Colonic mucosa (tissue), 4 donors: ENCODE measurements at places on chromosomes 1 and 21.

- DNase-seq = peak; percentile 39
Observed at GRCh38 chr1:90717665-90718410, 736 bp upstream of the BARHL2 start.

DNA sequence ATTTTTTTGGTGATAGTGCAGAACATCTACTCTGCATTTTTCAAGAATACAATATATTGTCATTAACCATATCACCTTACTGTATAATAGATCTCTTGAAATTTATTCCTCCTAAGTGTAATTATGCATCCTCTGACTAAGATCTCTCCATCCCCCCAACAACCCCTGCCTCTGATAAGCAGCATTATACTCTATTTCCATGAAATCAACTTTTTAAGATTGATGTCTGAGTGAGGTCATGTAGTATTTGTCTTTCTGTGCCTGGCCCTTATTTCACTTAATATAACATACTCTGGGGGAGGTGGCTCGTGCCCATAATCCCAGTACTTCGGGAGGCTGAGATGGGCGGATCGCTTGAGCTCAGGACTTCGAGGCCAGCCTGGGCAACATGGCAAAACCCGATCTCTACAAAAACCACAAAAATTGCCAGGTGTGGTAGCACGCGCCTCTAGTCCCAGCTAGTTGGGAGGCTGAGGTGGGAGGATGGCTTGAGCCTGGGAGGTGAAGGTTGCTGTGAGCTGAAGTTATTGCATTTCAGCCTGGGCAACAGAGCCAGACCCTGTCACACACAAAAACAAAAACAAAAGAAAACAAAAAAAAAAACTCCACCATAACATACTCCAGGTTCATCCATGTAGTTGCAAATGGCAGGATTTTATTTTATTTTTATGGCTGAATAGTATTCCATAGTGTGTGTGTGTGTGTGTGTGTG is 5.7 kb downstream of the ACOT11 start:
- no peak for DNase-seq

DNA sequence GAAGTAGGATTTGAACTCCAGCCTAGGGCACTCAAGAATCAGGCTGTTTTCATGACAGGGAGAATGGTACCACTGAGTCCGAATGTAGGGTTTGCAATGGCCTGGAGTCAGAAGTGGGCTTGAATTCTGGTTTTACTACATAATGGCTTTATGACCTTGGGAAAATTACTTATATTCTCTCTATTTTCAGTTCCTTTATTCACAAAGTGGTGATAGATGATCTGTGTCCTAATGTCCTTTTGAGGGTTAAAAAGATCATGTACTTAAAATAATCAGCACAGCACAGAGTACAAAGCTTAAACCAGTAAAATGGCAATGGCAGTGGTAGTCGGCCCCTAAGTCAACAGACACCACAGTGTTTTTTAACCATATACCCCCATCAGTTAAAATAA is 63.7 kb upstream of the HOOK1 start:
- no peak for DNase-seq

DNA sequence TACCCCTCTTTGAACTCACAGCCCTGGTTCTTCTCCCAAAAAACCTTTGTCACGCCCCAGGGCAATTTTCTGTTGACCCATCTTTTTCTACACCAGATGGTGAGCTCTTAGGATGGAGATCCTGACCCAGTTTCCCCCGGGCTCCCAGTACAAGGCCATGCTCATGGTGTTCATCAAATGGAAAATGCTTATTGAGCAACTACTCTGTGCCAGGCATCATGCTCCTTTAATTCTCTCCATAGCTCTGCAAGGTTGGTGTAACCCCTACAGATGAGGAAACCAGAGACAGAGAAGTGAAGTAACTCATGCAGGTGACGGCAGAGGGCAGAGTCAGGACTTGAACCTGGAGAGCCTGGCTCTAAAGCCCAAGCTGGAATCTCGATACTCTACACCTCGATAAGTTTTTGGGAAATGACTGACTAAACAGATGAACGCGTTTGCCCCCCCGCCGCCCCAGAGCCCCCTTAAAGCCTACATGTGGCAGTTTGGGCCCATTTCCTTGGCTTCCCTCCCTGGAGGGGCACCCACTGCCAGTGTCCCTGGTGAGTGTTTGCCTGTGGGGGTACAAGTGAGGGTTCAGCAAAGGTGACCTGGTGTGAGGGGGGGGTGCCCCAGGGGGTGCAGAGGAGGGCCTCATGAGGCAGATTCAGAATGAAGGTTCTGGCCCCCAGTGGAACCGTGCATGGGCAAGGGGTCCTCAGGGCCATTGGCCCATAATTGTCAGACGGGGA is 30.2 kb upstream of the RUNX3 start:
- no peak for DNase-seq

- DNase-seq = no peak
Observed at GRCh38 chr1:163672976-163673758, 351.4 kb downstream of the NUF2 start.

DNA sequence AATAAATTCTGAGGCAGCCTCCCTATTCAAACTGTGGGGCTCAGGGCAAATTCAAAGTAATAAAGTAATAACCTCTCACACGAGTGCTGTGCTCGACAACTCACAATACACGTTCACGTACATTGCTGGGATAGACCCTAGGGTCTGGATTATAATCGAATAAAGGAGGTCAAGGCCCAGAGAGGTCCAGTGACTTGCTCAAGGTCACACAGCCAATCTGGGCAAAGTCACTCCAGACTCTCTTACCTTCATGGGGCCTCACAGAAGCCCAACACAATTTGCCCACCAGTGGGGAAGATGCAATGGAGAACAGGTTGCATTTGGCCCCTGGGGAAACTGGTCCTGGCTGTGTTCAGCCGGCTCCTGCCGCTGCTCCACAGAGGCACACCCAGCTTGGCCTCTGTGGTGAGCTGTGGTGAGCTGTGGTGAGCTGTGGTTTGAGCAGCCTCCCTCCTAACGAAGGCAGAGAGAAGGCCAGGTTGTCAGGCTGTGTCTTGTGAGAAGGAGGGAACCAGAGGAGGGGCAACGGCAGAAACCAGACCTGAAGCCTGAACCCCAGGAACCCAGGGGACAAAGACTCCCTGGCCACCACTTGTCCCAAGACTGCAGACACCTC is 35.1 kb downstream of the NUAK2 start:
- DNase-seq = no peak

DNA sequence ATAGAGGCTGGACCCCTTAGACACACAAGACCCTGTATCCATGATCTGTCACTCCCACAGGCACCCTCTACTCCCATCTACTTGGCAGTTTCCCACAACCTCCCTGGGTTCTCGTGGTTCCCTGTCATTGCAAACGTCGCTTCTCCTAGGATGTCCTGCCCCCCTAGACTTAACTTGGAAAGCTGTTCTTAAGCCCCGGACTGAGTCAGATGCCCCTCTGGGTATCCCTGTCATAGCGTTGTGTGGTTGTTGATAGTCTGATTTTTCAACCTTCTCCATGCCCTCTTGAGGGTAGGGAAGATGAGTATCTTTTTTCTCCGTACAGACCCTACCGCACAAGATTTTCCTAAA is 11.8 kb downstream of the RCC1 start:
- peak; percentile 32 for DNase-seq

GRCh38 chr1:205961991-205962820 is 18.9 kb upstream of the SLC26A9 start:
- no peak for DNase-seq

GRCh38 chr1:245396615-245397014 is 241.8 kb downstream of the KIF26B start:
- DNase-seq = no peak

GRCh38 chr1:155966750-155967149 is 11.6 kb downstream of the ARHGEF2 start:
- DNase-seq = no peak

GRCh38 chr1:65725064-65725463 is 67.6 kb upstream of the PDE4B start:
- no peak for DNase-seq

DNA sequence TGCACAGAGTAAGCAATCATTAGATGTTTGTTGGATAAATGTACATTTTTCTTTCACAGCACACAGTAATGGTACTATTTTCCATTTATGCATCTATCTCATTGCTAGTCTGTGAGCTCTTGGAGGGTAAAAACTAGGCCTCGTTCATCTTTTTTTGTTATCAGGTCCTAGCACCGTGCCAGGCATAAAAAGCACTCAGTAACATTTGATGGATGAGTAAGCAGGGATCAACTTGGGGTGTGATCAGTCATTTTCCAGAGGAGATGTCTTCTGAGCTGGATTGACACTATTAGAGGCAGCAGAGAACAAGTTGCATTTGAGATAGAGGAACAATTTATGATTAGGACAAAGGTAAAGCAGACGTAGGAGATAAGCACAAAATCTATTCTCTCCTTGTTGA is 4.3 kb upstream of the VTCN1 start:
- no peak for DNase-seq

DNA sequence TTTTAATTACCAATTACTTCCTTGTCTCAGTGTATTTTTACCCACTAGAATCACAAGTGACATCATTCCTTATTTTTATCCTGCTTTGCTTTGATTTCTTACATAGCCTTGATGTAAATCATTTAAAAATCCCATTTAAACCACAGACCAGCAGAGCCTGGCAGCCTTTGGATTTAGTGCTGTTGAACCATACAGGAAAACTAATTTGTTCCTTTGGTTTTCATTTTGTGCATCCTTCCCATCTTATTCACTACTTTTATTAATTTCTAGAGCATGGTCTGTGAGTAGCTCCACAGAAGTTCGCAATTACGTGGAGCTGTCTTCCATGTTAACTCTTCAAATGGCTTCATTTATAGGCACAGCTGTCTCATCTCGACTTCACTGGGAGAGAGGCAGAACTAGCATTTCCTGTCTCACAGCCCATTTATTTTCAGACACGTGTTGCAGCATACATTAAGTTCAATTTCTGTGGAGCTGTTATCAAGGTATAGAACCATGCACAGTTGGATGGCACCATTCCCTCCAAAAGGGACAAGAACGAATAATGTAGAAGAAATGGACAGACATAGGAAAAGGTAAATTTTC is 235.3 kb downstream of the MRPL39 start:
- DNase-seq = no peak

DNA sequence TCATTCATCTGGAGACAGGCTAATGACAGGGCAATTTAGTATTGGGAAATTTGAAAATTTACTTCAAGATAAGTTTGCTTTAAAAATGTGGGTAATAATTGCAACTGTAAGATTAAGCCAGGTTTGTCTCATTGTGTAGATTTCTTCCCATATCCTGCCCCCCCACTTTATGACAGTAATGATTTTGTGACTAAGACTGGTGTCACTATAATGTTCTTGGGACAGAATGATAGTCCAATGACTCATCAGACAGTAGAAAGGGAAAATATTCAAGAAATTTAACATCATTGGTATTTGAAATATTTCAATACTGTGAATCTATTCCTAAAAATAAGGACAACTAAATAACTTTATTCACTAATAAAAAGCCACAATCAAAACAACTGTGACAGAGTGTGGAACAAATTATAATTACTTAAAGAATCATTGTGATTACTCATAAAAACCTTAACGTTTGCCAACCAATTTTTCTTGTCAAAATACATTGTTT is 36.7 kb downstream of the FH start:
- DNase-seq = no peak
